ENCODE measurements at places on chromosomes 11 and 22. TPM values are rescaled to one million over a fixed set of nuclear protein-coding genes. Genes with fewer than 3 reads are reported as not detected.

GRCh38 chr22:37625737-37626136 is 13.7 kb upstream of the SH3BP1 start:
- DNase-seq = no peak

GRCh38 chr22:27545085-27545484 is 256.5 kb downstream of the MN1 start:
- DNase-seq = no peak

GRCh38 chr11:64947208-64947814 is 11.6 kb upstream of the GPHA2 start:
- no peak for DNase-seq

DNA sequence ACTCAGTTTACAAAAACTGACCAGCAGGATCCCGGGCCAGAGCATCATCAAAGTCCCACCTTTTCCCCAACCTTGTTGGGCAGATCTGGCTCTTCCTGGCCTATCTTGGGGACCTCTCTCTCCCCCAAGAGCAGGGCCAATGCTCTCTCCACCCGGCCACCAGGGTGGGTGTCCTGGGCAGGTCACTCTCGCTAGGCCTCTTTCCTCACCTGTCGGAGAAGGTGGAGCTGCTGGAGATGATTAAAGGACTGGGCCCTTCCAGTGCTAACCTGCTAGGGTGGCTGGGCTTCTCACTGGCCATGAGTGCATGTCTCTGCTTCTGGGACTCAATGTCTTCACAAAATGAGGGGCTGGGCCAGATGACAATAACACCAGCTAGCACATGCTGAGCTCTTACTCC is 2.9 kb upstream of the CAPN5 start:
- DNase-seq = no peak

GRCh38 chr22:37571258-37571991 is 8.5 kb downstream of the LGALS2 start:
- no peak for DNase-seq

DNA sequence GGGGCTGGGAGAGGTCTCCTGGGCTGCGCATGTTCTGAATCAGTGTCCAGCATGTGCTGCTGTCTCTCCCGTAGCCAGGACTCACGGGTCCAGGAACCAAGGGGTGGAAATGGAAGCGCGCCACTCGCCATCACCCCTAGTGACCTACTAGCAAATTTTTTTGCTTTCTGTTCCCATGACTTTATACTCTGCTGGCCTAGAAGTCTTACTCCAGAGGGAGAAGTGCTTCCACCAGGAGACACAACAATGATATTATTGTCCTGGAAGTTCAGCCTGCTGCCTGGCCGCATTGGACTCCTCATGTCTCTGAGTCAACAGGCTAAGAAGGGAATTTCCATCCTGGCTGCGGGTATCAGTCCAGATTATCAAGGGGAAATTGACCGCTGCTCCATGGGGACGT is 729.7 kb downstream of the BRD1 start:
- DNase-seq = no peak

DNA sequence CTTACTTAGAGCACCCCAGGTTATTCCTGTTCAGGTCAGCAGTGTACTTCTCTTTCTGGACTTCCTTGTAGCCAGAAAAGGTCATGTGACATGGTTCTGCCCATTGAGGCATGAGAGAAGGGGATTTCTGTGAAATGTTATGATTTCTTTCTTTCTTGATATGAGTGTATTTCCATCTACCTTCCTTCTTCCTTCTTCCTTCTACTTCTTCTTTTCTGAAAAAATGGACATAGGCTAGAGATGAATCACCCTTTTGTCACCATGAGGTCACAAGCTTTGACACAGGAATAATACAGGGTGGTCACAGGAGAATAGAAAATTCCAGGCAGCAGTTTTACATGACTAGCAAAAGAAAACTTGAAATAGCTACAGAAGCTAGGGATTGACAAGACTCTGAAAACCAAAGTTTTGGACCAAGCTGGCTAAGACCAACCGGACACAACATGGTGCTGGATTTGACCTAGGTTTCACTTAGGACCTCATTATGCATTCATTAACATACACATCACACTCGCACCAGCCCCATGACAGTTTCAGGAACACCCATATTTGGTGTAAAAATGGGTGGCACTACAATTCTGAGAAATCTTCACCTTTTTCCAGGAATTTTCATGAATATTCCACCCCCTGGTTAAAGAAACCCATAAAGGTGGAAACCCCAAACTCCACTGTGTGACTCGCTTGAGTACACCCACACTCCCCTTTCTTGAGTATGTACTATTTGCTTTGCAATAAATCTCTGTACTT is 21.2 kb upstream of the MAP6 start:
- DNase-seq = no peak

GRCh38 chr22:38828191-38828590 is 15.6 kb downstream of the NPTXR start:
- DNase-seq = no peak

GRCh38 chr11:12156301-12157140 is 46.1 kb downstream of the MICAL2 start:
- no peak for DNase-seq

DNA sequence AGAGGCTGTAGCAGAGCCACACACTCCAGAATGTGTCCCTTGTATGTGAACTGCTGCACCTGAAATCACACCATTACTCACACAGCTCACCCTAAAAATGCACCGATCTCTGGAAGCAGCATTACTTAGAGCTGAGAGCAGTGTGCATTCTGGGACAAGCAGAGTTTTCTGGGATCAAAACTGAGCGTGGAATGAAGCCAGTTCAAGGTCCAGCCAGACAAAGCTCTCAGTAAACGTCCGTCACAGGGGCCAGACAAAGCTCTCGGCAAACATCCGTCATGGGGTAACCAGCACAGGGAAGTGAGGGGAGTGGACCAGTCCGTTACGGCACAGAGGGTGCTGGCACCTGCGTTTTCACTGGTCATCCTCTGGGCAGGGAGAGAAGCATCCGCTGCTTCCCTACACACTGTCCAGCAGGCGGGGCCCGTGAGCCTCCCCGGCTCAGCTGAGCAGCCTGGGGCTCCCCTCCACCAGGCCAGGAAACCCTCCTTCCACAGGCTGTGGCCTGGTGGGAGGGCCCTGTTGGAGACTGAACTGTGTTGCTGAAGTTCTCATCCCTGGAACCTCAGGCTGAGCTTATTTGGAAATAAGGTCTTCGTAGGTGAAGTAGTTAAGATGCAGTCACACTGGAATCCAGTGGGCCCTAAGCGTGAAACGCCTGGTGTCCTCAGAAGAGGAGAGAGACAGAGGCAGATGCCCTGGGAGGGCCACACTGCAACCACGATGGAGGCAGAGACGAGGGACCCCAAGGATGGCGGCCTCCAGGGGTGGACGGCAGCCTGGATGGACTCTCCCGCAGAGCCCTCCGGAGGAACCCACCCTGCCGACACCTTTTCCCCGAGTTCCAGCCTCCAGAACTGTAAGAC is 883.9 kb downstream of the BRD1 start:
- no peak for DNase-seq

DNA sequence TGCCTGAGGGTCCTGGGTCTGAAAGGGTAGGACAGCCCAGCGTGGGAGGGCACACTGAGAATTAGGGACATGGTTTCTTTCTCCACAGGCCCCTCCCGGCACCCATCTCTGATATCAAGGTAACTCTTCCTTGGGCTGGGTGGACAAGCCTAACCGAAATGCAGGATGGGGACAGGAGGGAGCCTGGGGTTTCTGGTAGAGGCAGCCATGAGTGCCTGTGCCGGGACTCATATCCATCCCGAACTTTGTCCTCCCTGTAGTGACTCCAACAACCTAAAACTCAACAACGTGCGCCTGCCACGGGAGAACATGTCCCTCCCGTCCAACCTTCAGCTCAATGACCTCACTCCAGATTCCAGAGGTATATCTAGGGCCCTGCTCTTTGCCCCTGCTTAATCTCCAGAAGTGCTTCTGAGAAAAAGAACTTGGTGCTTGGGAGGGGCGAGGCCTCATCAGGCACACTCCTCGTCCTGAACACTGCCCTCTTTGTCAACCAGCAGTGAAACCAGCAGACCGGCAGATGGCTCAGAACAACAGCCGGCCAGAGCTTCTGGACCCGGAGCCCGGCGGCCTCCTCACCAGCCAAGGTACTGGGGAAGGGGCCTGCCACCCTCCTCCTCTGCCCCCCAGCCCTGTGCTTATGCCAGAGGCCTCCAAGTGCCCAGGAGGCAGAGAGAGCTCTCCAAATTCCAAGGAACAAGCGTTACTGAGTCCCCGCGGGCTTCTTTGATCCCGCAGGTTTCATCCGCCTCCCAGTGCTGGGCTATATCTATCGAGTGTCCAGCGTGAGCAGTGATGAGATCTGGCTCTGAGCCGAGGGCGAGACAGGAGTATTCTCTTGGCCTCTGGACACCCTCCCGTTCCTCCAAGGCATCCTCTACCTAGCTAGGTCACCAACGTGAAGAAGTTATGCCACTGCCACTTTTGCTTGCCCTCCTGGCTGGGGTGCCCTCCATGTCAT is 3.1 kb downstream of the TMEM25 start:
- DNase-seq = no peak

DNA sequence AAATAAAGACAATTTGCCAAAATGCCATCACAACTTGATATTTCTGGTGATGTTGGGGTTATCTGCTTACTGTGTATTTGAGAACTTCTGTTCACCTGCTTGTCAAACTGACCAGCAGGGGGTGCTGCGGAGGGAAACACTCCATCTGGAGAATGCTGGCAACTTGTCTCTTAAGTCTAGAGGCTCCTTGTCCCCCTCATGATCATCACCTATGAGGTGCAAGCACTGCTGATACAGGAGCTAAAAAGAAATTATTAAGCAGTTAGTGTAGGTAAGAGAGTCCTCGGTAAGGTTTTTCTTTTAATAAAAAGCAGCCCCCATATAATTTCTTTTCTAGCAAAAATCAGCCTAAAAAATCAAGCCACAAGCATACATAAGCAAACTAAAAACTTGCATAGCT is 32.7 kb upstream of the GLYATL1B start:
- DNase-seq = peak; percentile 51

DNA sequence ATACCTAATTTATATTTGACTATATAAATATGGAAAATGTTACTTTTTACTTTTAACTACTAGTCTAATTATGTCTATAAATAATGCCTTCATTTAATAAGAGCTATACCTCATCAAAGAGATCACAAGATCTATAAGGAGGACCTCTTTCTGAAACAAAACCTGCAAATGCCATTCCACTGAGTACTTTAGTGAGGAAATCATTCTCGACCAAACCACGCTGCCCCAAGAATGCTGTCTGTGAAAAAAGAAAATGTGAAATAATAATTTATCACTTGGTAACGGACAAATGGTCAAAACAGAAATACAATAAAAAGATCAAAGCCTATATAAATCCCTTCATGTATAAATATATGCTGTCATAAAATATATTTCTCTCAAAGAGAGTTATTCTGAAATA is 301.7 kb downstream of the SBF2 start:
- DNase-seq = no peak

DNA sequence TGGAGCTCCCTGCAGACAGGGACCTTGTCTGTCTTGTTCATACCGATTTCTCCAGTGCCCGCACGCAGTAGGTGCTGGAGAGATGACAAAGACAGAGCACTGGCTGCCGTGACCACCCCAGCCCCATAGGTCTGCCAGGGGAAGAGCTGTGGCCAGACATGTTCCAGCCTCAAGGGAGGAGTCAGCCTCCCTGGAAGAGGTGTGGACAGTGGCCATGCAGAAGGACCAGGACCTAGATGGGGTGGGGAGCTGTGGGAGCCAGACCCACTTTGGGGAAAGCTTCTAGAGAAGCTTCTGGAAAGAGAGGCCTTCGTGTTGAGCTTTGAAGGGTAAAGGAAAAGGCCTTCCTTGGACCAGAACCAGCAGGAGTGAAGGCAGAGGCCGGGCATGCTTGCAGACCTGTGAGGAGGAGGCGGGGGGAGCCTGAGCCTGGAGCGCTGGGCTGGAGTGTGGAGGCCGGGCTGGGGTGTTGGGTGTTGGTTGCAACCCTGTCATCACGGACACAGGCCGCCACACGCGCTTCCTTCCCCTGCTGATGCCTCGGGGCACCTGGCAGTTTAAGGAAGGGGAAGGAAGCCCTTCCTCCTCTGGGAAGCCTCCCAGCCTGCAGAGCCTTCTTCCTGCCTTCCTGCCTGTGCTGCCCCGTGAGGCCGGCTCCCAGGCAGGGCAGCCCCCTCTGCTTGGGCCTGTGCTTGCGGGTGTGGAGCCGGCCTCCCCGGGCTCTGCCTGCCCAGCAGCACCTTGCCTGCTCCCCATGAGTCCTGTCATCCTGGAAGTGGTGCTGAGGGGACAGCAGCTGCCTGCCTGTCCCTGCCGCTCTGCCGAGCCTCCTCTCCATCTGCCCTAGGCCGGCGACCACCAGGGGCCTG is 12.3 kb downstream of the RELT start:
- peak; percentile 65 for DNase-seq

GRCh38 chr22:19127329-19128008 is 3.6 kb upstream of the TSSK2 start:
- DNase-seq = no peak

GRCh38 chr22:27820896-27821866 is 19.6 kb upstream of the MN1 start:
- no peak for DNase-seq

- no peak for DNase-seq
Measured at GRCh38 chr11:7630002-7630401, 43.3 kb downstream of the CYB5R2 start.

DNA sequence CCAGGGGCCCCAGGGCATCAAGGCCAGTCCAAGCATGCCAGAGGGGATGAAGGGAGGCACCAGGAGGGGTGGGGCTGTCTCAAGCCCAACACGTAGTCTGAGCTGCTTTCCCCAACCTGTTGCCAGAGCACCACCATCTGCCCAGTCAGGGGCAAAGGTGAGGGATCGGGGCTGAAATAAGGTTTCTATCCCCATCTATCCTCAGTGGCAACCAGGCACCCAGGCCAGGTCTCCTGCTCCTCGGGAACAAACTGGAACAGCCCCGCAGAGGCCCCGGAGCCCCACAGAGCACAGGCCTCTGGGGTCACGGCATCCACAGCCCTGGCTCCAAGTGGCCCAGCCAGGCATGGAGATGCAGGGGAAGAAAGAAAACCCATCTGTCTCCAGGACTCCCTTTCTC is 19.3 kb downstream of the STARD10 start:
- no peak for DNase-seq

GRCh38 chr11:10623797-10624761 is 55.6 kb upstream of the LYVE1 start:
- DNase-seq = peak; percentile 41

The MAML2 gene
- total RNA-seq = 4.0 TPM

The TENM4 gene
- total RNA-seq = 1.3 TPM

The CRYBB3 gene
- not detected for total RNA-seq

The PHLDA2 gene
- total RNA-seq = 0.39 TPM

The TYR gene
- not detected for total RNA-seq

The TMEM121B gene
- total RNA-seq = 1.9 TPM

The OR4D5 gene
- total RNA-seq = not detected

The ZMAT5 gene
- 23.9 TPM for total RNA-seq

The KIAA0930 gene
- total RNA-seq = 17.3 TPM

The KIRREL3 gene
- total RNA-seq = 0.57 TPM

The SLC25A45 gene
- total RNA-seq = 8.7 TPM

The MRGPRX2 gene
- total RNA-seq = not detected

The SEZ6L gene
- 0.10 TPM for total RNA-seq

The DRD2 gene
- 0.09 TPM for total RNA-seq

The ANO1 gene
- total RNA-seq = 11.7 TPM

The MIOX gene
- total RNA-seq = not detected

The ATG13 gene
- 36.4 TPM for total RNA-seq

All from heart right ventricle (tissue), 16 donors.